ENCODE measurements at places on chromosomes 3 and 15.
A peak's percentile ranks its signal among the peaks of the same experiment; 100 is the strongest.

DNA sequence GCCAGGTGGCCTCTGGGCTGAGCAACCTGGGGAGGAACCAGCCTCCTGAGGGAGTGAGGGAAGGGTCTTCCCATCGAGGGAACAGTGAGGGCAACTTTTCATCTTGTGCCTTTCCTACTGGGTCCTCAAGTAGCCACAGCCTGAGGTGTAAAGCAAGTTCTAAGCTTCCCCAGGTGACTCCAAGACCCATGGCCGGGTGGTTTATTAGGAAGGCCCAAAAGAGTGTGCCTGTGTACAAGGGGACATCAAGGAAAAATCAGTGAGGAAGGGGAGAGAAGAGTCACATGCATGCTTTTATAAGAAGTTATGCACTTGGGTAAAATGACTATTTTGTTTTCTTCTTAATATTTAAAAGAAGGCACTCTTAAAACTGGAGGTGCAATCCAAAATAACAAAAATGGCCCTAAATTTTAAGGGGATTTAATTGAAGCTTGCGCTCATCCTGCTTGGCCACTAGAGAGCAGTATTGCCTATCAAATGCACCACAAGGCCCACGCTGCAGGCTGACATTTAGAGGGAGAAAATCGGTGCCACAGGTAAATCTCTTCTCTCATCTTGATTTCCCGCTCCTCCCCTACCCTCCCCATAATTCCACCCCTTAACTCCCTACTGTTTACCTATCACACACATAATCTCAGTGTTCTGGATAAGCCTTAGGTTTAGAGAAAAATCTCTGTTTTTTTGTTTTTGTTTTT is 6.7 kb downstream of the NANOGP8 start:
- DNase-seq, result peak; percentile 72

GRCh38 chr15:53530761-53531160 is 228.7 kb downstream of the WDR72 start:
- DNase-seq, result no peak

DNA sequence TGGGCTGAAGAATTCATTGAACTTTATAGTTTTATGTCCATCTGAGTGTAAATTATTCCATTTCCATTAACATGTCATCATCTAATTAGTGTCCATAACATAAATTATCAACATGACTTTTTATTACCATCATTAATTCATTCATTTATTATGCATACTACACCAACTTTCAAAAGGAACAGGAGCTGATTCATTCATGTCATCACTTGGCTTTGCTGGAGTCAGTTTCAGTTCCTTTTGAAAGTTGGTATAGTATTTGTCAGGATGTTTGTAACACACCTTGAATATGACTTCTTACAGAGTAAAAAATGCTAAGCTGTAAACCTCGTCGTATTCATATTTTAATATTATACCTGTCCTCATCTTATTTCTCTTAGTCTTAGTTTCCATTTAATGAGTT is 298.0 kb upstream of the RBMS3 start:
- DNase-seq, result no peak

DNA sequence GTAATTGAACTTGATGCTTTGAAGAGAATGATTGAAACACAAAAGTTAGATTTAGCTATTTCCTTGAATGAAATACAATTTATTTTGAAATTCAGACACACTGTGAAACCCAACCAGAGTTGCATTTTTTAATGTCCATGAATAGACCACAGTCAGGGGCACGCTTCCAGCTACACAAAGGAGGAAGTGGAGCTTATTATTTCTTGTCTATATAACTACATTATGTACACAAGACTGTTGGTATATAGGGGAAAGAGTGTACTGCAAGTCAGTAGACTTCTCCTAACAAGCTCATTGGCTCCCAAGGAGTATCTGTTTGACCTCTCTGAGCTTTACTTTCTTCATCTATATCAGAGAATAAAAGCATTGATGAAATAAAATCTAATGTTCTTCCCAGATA is 326.2 kb downstream of the RYR3 start:
- no peak for DNase-seq

GRCh38 chr3:61015408-61015807 is 235.8 kb downstream of the FHIT start:
- DNase-seq, result no peak
